ENCODE measurements at places on chromosomes 11 and 22.
A peak's percentile ranks its signal among the peaks of the same experiment; 100 is the strongest.

GRCh38 chr11:104199053-104199452 is 35.1 kb upstream of the PDGFD start:
- DNase-seq: no peak

GRCh38 chr22:43230971-43231723 is 44.2 kb upstream of the TTLL12 start:
- DNase-seq: peak; percentile 74

- no peak for DNase-seq
These were observed 44.7 kb upstream of the MTMR2 start for GRCh38 chr11:95968585-95968984.

- peak; percentile 91 for DNase-seq
These were observed 26.4 kb downstream of the KCTD17 start for GRCh38 chr22:37077802-37078448.

- no peak for DNase-seq
These were observed 63.6 kb upstream of the PITPNB start for GRCh38 chr22:27982630-27983180.

DNA sequence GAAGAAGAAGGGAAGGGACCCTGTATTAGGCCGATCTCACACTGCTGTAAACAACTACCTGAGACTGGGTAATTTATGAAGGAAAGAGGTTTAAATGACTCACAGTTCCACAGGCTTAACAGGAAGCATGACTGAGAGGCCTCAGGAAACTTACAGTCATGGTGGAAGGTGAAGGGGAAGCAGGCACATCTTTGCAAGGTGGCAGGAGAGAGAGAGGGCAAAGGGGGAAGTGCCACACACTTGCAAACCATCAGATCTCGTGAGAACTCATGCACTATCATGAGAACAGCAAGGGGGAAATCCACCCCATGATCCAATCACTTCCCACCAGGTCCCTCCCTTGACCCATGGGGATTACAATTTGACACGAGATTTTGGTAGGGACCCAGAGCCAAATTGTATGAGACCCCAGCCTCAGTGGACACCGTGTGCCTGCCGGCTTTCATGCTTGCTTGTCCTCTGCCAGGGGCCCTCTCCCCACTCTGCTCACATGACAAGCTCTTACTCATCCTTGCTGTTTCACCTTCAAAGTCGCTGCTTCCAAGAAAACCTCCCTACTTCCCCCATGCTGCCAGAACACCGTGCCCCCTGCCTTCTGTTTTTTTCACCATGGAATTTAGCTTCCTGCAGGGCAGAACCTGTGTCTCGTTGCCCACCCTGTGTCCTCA is 23.3 kb upstream of the PPFIA1 start:
- DNase-seq: peak; percentile 19

GRCh38 chr11:130213143-130213978 is 53.8 kb downstream of the ST14 start:
- peak; percentile 72 for DNase-seq

All from activated naive CD4-positive, alpha-beta T cell treated with anti-CD3 and anti-CD28 coated beads for 36 hours (primary cell).